Stimulated activated CD8-positive, alpha-beta memory T cell treated with anti-CD3 and anti-CD28 coated beads, Interleukin-15, amount 100 ng/mL, for 4 hours (primary cell): ENCODE measurements at places on chromosomes 6 and 20.

DNA sequence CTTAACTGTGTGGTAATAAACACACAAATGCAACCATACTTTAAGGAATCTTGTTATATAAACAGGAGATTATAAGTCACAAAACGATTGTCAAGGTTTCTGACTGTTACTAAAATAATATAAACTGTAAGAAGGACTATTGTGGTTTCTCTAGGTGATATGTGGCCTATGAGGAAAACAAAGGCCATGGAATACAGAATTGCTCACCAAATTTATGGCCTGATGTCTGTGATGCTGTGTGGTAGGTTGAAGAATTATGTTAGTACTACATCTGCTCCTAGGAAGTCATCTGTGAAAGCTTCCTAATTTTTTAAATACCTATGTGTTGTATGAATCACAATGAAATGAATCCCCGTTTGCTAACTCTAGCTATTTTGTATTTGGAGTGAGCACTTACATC is 875.4 kb upstream of the MAP3K7 start:
- DNase-seq = no peak

DNA sequence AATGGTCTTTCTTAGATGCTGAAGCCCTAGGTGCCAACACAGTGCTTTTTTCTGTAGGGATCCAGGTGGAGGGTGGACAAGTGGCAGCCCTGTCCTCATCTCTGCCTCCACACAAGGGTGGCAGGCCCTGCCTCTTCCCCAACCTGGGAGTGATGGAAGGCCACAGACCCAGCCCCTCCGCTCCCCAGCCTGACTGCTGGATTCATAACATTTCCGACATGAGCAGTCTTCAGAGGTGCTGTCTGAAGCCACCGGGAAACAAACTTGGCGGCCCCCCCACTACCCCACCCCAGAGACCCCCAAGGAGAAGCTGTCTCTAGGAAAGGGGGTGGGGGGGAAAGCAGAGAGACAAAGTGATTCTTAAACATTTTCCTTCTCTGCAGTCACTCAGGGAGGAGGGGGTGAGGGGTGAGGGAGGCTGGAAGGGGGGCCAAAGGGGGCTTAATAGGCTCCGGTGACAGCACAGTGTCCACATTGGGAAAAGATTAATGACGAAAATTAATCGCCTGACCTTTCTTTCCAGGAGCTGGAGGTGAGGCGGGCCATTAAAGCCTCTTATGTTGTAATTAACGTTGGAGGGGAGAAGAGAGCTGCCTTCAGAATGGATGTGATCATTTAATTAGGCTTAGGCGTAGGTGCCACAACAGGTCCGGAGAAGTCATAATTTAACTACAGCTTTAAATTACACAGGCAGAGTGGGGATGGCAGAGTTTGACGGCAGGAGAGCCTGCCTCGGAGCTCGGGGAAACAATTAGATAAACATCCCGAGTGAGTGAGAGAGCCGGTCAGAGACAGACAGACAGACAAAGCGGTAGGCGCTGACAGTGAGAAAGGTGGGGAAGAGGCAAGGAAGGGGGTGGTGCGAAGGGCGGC is 76.8 kb upstream of the FOXP4 start:
- DNase-seq = no peak

DNA sequence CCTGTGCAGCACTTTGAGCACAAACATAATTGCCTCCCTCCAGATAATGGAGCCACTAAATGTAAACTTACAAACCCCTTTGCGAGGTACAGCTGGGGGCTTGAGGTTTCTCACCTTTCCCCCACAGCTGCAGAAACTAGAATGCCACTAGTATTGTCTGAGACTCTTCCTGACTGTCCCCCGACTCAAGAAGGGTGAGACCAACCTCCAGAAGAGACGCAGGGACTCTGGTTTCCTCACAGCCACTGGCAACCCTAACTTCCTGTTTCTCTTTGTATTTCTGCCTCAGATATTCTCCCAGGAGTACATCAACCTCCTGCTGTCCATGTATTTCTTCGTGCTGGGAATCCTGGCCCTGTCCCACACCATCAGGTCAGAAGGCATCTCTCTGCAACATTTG is 23.6 kb downstream of the HM13 start:
- no peak for DNase-seq

DNA sequence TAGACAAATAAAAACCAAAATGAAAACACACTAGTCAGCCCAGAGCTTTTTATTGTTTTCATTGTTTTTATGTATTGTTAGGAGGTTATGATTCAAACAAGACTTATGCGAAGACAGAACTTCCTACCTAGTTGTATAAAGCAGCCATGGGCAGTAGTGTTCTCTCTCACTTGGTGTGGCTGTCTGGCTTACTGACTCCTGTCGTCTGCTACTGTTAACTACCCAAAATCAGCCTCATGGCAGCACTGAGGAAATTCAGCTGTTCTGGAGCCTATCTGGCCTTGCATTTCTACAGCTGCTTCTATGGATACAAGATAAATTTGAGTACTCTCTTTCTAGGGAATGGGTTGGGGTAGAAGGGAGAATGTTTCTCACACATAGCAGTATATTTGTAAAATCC is 20.4 kb downstream of the VTA1 start:
- no peak for DNase-seq

GRCh38 chr6:170179616-170180324 is 111.1 kb downstream of the DLL1 start:
- no peak for DNase-seq

DNA sequence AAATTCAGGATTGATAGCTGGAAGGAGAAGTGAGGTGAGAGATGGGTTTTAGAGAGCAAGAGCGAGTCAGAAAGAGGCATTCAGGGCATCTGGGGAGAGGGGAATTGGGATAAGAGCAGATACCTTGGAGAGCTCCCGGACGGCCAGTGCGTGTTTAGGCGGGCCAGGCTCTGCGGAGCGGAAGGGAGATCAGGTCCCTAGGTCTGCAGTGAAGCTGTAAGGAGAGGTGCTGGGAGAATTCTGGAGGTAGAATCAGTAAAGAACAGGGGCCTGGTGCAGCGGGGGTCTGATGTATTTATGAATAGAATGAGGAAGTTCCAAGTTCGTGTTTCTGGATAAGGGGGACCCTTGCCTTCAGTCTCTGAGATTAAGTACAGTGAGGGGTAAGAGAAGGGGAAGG is 47.4 kb upstream of the FAM83D start:
- no peak for DNase-seq

GRCh38 chr6:125842091-125842626 is 51.4 kb downstream of the NCOA7 start:
- DNase-seq = no peak

- no peak for DNase-seq
These were observed 2.9 kb upstream of the BPIFB1 start for GRCh38 chr20:33280000-33280680.

GRCh38 chr6:37635319-37635718 is 62.4 kb downstream of the MDGA1 start:
- no peak for DNase-seq

- no peak for DNase-seq
These were observed 184.8 kb upstream of the SASH1 start for GRCh38 chr6:148157841-148158240.

DNA sequence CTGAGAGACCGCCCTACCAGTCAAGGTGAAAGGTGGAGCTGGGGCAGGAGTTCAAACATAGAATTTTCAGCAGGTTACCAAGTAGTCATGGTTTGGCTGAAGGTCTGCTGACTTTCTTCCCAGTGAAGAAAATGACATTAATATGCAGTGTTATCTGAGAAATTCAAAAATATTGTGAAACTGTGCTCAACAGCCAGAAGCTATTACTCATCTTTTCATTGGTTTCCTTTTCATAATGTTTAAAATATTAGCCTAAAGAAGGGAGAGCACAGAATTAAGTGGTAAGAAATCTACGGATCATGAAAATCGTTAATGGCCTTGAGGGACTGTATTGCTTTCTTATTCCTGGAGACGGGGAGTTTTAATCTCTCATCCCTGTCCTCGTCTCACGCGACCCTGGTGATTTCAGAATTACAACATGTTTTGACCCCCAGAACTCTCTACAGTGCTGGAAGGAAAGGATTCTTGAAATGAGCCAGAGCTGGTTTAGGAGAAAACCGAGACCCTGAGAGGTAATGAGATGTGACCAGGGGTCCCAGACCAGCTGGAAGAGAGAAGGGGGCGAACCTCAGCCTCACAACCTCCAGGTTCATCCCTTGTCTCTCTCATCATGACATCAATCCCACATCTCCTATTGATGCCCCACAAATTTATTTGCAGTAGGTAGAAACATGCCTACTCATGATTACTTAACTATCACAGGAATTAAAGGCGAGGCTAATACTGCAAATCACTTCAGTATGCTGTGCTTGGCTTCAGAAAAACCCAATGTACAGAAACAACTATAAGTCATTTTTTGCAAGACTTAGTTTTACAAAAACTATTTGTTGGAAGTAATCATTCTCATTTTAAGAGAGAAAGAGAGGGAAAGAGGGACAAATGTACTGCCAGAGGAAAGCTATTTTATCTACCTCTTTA is 209.5 kb downstream of the FNDC1 start:
- no peak for DNase-seq

DNA sequence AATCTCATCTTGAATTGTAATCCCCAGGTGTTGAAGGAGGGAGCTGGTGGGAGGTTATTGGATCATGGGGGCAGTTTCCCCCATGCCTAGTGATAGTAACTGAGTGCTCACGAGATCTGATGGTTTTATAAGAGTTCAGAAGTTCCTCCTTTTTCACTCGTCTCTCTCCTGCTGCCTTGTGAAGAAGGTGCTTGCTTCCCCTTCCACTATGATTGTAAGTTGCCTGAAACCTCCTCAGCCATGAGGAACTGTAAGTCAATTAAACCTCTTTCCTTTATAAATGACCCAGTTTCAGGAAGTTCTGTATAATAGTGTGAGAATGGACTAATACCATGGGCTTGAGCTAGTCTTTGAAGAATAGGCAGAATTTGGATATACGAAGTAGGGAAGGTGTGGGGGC is 113.9 kb downstream of the RIN2 start:
- no peak for DNase-seq

GRCh38 chr6:158761746-158762145 is 57.4 kb downstream of the EZR start:
- no peak for DNase-seq

GRCh38 chr20:22490287-22491193 is 93.8 kb downstream of the FOXA2 start:
- DNase-seq = no peak

DNA sequence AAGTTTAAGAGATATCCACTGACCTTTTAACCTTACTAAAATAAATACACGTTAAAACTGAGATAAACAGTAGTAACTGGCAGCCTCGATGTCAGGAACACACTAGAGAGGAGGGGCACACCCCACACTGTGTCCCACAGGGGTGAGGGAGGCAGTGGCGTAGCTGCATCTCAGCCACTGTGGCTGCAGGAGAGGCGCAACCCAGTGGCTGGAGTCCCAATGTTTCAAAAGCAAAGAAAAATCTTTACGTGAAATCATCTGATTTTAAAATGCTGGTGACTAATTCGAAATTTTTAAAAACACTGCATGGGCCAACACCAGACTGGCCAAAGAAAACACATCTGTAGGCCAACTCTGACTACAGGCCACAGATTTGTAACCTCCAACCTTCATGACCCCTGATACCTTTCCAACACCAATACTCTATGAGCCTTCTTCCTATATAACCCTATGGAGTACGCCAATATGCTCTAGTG is 54.7 kb downstream of the TRAM2 start:
- no peak for DNase-seq

DNA sequence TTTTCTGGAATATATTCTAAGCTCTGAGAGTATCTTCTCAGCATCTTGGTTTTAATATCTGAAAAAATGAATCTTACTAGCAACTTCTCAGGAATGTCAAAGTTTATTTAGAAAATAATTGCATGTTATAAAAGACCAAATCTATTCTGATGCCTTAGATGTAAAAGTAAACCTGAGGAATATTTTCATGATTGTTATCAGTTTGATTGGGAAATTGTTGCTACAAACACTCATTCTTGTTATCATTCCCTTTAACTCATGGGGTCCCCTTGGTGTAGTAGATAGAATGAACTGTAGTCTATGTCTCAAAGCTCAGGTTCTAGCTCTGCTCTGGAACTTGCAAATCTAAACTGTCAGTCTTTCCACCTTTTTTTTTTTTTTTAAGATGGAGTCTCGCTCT is 50.0 kb downstream of the SNRNP48 start:
- no peak for DNase-seq

DNA sequence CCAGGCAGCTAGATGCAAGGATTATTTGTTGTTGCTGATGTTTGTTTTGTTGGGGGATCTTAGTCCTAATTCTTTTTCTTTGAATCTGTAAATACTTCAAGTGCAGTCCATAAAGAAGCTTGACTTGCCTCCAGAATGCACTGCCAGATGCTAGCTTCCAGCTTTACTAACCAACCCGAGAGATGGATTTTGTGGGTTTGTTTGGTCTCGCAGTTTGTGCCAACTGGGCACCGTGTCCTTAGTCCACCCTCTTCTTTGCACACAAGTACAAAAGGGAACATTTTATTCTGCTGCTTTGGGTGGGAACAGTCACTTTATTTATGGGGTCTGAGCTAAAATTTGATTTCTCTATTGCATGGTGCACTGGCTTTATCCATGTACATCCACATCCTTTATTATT is 212.0 kb downstream of the PLCB1 start:
- DNase-seq = no peak

DNA sequence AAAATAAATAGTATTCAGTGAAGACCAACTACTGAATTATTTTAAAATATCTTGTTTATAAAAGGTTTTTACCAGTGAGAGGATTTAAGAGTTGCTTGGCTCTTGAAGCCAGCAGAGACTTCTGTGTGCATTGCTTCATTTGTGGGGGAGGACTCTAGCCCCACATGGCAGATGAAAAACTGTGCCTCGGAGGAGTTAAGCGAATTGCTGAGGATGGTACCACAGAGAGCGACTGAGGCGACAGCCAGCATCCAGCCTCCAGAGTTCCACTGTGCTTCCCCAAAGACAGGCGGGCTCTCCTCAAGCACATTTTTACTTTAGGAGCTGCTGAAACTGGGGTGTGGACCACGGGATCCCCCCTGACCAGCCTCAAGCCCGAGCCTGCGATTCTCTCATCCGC is 80.7 kb downstream of the THBS2 start:
- no peak for DNase-seq

- DNase-seq = no peak
These were observed 24.3 kb downstream of the BMP6 start for GRCh38 chr6:7750197-7750596.

- DNase-seq = no peak
These were observed 2.3 kb downstream of the CCND3 start for GRCh38 chr6:41939176-41939847.

GRCh38 chr6:140105857-140106256 is 731.4 kb upstream of the CITED2 start:
- no peak for DNase-seq

GRCh38 chr6:52410979-52411378 is 9.2 kb upstream of the EFHC1 start:
- no peak for DNase-seq

DNA sequence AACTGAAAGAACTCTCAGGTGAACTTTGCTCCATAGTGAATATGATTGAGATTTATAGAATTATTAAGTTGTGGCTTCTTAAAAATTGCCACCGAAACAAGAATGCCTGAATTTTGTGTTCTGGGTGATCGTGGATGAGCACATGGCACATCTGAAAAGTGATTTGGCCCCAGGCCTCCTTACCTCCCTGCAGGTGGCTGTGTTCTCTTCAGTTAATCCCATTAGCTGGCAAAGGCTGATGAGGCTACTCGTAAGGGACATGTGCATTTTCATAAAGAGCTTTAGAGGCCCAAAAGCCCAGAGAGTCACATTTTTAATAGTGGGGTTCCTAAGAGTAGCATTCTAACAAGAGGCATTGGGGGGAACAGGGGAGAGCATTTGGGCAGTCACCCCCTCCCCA is 22.6 kb downstream of the GNAS start:
- no peak for DNase-seq

- DNase-seq = no peak
These were observed 62.2 kb downstream of the ZDHHC14 start for GRCh38 chr6:157443066-157443800.
